ENCODE measurements at places on chromosomes 2 and 18.

DNA sequence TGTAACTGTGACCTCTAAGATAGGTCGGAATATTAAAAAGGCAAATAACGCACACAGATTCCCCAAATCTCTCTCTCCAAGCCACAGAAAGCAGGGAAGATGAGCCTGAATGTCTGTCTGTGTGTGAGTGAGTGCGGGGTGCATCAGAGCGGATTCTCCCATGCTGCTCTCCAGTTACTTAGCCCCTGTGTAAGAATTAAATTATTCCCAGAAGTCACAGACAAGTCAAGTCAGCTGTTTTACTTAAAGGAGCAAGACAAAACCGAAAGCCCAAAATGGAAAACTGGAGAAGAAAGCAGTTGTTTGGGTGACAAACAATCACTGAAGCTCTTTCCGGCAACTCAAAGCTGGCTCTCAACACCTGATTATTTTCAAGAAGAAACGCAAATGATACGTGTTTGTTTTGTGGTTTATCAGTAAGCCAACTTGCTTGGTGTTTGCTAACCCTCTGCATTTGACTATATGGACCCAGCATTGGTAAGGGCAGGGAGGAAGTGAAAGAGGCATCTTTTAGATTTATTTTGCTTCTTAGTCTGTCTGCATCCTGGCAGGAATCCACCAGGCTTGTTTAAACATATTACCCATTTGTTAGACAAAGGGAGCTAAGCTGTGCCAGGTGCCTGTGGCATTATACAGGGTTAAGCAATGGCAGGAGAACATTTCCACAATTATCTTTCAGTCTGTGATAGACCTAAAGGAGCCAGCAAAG is 121.5 kb upstream of the CREB1 start:
- DNase-seq = no peak

GRCh38 chr2:33673937-33674336 is 74.8 kb upstream of the FAM98A start:
- DNase-seq = no peak

DNA sequence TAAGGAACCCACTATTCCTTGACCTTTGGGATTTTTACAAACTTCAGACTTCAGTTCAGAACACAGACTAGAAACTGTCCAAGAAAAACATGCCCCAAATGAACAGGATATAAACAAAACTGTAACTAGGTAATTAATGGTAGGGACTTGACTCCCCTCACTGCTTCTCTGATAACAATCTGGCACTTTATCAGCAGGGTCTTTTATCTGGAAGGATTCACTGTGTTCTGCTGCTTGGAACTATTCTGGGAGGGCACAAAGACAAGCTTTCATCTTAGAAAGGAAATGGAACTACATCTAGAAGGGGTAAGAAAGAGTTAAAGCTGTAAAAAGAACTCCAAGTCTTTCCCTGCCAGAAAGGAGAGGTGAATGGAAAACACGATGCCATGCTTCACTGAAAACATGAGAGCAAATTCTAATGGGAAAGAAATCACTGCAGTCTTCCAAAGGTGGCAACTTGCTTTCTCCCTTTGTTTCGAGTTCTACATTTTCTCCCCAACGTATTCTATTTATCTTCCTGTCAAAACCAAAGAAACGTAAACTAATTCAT is 181.2 kb downstream of the THADA start:
- no peak for DNase-seq

DNA sequence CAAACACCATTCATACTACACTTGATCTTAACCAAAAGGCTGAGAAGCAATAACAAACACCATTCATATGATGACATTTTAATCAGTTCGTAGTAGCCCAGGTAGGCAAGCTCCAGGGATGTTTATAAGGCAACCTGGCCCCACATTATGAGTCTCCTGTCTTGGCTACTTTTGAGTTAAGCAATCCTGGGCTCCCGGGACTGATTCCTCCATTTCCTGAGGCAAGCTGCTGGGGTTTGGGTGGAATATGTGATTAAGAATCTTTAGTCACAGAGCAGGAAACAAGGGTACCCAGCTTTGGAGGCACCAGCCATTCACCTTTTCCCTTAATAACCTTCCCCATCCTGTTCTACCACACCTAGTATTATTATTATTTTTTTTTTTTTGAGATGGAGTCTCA is 24.5 kb upstream of the SPRED2 start:
- DNase-seq = no peak

DNA sequence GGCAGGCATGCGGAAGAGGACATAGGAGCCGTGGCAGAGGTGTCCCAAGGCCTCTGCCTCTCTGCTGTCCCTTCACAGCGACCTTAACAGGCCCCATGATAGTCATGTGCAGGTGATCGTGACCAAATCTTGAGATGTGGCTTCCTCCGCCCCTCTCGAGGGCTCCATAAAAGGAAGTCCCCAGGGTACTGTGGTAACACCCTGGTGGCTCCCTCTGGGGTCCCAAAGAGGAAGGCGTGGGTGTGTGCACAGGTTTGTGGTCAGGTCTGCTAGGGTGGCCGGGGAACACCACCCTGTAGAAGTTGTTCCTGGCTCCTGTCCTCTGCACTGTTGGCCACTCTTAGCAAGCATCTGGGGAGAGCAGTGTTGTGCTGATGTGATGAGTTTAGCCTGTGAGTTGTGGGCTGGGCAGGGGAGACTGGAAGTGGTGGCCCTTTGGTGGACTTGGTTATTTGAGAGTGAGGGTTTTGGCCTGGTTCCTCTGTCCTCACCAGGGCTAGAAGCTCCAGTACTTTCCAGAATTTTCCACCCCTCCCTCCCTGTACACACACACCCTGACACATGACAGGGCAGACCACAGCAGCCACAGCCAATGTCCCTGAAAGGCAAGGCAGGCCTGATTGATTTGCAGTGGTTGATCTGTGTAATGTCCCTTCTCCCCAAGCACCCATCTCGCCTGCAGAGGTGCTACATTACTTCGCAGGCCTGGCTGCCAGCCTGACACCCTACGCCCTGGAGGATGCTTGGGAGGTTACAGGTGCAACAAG is 68.9 kb upstream of the BOD1L2 start:
- peak; percentile 22 for DNase-seq

DNA sequence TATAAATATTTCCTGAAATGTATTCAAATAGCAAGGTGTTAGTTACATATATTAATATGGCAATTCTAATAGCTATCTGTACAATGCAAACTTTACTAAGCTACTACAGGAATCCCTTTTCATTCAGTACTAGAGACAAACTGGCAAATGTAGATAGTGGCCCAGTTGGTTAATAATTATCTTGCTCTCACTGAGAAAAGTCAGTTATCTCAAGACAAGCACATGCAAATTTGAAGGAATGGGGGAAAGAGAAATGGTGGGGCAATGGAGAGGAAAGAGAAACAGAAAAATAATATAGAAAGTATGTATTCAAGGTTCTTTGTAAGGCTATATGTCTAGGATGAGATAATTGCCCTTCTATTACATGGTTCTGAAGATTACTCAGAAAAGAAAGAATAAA is 280.0 kb downstream of the FIGN start:
- DNase-seq = no peak

DNA sequence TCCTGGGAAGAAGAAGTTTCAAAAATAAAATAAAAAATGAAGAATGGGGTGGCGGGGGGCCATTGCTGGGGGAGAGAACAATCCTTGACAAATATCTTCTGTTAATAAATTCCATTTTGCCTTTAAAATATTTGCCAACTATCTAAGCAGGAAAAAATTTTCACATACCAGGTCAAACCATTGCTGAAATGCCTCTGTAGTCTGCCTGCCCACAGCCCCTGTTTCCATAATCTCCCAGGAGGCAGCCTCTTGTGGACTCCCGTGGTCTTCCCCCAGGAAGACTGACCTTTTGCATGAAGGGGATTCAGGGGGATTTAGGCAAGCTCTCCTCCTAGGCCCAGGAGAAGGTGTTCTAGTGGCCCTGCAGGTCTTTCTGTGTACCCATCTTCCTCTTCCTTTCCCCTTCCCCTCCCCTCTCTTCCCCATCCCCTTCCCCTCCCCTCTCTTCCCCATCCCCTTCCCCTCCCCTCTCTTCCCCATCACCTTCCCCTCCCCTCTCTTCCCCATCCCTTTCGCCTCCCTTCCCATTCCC is 61.0 kb downstream of the RPL37A start:
- no peak for DNase-seq

DNA sequence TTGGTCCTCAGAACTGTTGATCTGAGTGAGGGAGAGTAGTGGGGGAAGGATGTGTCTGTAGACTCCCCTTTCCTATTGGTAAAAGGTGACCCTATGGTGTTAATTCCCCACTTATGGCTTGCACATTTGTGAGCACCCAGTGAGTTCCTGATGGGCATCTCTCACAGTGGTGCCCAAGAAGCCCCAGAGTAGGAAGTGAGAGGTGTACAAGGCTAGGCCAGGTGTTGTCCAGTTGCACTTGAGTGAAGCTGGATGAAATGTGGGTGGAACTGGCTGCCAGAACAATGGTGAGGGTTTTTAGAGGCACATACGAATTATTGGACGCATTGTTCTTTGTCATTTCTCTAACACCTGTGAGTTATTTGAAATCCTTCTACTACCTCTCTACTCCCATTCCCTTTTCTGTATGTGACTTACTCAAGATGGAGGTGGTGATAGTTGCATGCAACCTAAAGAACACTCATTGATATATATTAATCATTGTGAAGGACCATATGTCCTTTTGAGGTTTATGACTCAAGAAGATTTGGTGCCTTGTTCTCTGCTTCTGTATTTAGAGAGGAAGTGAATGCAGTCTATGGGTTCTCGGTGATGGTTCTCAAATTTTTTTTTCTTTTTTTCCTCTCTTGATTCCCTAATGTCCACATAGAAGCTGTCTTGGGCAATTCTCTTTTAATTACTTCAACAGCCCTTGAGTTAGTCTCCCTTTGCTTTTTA is 162.7 kb downstream of the FSHR start:
- DNase-seq = no peak

DNA sequence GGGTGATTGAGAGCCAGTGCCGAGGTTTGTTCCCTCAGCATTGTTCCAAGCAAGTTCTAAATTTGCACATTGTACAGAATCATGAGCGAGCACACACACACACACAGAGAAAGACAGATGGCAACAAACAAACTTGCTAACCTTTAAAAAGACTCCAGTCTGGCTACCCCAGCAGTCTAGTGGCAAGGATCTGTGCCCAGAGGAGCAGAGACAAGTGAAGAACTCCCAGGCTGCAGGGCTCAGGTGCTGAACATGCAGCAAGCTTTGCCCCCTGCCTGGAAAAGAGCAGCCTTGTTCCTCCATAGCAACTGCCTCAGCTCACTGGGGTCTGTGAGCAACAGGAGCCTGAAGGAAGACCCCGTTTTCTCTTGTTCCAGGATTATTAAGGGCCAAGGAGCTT is 169.2 kb upstream of the CCDC68 start:
- no peak for DNase-seq

DNA sequence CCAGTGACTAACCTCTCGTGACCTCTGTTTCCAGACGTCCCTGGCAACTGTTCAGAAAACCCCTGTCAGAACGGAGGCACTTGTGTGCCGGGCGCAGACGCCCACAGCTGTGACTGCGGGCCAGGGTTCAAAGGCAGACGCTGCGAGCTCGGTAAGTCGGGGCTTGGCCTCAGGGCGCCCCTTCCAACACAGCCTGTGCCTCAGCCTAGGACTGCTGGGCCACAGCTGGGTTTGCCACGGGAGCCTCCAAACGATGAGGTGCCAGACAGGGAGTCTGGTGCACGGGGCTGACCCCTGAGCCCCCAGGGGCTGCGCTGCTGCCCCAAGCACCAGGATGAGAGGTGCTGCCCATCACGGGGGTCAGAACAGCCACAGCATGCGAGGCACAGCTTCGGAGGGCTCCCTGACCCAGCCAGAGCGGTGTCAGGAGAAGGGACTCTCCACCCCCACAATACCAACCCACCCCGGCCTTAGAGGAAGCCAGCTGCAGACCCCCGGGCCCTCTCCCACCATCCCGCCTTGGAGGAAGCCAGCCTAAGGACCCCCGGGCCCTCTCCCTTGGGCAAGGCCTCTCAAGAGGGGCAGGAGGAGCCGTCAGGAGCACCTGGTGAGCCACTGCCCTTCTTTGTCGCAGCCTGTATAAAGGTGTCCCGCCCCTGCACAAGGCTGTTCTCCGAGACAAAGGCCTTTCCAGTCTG is 20.3 kb downstream of the MTERF4 start:
- no peak for DNase-seq

- DNase-seq = no peak
Measured at GRCh38 chr2:59677158-59677557, 876.3 kb downstream of the BCL11A start.

DNA sequence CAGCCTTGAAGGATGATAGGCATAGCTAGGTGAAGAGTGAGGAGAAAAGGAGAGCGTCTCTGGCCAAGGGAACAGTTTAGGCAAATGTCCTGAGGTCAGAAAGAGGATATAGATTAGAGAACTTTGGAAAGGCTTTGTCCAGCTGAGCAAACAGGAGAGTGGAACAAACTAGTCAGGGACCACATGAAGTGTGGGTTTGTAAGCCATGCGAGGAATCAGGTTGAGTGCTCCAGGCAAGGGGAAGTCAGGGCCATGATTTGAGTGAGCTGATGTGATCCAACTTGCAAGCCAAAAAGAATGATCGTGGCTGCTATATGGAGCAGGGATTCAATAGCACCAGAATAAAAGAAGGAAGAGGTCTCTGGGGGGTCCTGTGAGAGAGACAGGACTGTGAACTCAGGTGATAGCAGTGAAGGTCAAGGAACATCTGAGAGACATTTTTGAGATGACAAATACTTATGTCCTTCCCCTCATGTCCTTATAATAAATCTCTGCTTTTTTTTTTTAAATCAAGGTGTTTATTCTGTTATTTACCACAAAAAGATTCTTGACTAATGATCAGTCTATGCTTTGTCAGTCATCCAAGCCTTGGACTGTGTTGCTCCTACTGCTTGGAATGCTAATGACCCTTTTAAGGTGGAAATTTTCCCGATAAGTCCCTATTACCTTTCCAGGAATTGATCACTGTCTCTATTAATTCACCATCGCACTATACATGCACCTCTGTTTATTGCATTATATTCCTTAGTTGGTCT is 472.6 kb downstream of the TXNL1 start:
- DNase-seq = no peak

- no peak for DNase-seq
Measured at GRCh38 chr18:34697233-34697632, 12.9 kb upstream of the DTNA start.

DNA sequence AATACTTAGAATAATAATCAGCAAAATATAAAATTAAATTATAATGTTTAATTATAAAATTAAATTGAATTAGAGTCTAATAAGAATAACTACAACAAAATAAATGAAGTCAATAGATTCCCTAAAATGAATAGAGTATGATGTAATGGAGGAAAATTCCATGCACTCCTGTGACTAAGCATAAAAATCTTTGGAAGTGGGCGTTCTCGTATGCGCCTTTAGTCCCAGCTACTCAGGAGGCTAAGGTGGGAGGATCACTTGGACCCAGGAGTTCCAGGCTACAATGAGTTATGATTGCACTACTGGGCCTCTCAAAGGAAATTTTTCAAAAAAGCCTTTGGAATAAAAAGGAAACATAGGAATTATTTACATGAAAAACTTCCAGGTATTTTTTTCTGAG is 955.4 kb upstream of the POU3F3 start:
- no peak for DNase-seq

DNA sequence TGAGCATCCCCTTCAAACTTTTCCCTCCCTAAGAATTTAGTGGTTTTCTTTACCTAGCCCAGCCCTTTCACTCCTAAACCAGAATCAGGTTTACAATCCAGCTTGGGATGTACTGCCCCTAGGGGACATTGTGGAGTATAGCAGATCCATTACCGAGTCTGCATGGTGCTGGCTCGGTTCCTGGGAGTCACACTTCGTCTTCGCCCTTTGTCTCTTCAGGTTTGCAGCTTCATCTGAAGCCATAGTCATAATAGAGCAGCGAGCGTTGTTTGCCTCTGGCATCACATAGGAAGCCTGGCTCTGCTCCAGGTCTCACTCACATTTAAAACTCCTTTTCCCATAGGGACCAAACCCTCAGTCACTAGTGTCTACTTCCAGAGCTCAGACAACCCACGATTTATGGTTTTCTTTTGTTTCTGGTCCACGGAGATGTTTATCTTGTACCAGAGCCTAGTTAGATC is 16.8 kb upstream of the LYPD6 start:
- no peak for DNase-seq

All from activated CD8-positive, alpha-beta memory T cell treated with anti-CD3 and anti-CD28 coated beads, Interleukin-2, amount 50 U/mL, for 4 hours (primary cell).